Activated CD4-positive, alpha-beta T cell treated with anti-CD3 and anti-CD28 coated beads, Interleukin-2, Interleukin-4, amounts not matched to agents 100 ng/mL and 50 ng/mL, durations not matched to agents 16 hours and 8 hours (primary cell): ENCODE measurements at places on chromosomes 7 and 10.
A peak's percentile ranks its signal among the peaks of the same experiment; 100 is the strongest.

GRCh38 chr10:119812684-119813083, 60.0 kb downstream of the MCMBP start:
- no peak for DNase-seq

DNA sequence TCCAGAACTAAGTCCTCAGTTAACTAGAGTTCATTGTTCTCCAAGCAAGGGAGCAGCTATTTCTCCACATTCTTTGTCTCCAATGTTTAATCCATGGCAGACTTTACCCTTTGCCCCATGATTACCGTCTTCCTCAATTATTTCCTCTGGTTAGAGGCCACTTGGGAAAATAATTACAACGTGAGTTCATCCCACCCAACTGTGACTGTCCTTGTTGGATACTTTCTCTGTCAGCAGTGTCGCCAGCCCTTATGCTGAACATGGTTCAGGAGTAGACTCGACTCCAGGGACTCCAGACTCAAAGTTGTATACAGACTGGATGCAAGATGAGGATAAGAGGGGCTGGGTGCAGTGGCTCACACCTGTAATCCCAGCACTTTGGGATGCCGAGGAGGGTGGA, 17.1 kb upstream of the SEPHS1 start:
- no peak for DNase-seq

DNA sequence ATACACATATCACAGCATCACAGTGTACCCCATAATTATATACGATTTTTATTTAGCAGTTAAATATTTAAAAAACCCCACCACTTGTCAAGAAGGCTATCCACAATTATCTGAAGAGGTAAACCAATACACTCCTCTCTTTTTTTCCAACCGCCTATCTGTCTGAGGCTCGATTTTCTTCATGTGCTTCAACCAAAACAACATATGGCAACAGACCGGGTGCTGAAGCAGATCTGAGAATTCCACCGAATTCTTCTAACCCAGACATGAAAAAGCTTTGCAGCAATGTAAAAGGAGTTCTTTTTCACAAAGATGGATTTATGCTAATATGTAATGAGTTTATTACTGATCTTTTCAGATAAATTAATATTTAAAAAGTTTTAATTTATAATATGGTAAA, 132.4 kb upstream of the RHEB start:
- no peak for DNase-seq

GRCh38 chr7:88003581-88003980, 69.5 kb downstream of the ADAM22 start:
- no peak for DNase-seq

DNA sequence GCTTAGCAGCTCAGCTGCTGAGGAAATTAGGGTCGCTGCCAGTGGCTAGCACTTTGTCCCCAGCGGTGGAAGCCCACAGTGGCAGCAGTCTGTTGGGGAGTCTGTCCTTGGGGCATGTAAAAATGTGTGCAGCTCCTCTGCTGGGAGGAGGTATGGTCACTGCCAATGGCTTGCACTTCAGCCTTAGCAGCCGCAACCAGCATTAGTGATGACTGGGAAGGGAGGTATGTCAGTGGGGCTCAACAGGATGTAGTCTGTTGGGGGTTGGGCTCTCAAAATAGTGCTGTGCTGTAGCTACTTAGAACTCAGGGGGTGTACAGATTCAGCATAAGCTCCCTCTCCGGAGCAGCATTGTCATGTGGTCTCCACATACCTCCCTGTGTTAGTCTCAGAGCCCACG, 189.9 kb downstream of the ZEB1 start:
- no peak for DNase-seq

DNA sequence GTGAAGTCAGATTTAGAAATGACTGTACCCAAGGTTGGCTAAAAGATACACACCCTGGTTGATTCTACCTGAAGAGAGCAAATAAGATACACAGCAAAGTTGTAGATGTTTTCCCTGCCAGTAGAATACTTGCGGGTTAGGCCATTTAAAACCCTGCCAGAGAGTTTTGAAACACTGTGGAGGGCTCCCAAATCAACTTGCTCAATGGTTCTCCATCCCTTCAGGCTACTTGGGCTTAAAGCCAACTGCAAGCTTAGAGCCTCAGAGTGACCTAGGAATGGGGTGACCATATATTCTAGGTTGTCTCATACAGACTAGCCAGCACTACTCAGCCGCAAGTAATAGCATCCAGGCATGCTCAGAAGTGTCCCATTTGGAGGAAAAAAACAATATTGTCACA, 10.0 kb downstream of the CAV1 start:
- no peak for DNase-seq

DNA sequence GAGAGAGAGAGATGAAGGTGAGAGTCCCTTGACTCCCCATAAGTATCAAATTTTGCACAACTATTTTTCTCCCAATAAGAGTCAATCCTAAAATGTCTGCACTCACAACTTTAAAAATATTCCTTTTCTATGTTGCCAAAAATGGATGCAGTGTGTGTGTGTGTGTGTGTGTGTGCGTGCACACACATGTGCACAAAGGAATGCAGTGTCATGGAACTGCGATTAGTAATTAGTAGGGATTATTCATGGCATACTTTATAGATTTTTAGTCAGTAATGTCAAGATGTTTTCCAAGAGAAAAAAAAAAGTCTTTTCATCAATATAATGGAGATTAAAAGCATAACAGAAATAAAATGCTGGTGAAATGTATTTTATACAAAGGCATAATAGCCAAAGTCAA, 179.1 kb upstream of the LRRTM3 start:
- no peak for DNase-seq

GRCh38 chr7:140881507-140882228, 43.1 kb downstream of the BRAF start:
- DNase-seq, result peak; percentile 49

DNA sequence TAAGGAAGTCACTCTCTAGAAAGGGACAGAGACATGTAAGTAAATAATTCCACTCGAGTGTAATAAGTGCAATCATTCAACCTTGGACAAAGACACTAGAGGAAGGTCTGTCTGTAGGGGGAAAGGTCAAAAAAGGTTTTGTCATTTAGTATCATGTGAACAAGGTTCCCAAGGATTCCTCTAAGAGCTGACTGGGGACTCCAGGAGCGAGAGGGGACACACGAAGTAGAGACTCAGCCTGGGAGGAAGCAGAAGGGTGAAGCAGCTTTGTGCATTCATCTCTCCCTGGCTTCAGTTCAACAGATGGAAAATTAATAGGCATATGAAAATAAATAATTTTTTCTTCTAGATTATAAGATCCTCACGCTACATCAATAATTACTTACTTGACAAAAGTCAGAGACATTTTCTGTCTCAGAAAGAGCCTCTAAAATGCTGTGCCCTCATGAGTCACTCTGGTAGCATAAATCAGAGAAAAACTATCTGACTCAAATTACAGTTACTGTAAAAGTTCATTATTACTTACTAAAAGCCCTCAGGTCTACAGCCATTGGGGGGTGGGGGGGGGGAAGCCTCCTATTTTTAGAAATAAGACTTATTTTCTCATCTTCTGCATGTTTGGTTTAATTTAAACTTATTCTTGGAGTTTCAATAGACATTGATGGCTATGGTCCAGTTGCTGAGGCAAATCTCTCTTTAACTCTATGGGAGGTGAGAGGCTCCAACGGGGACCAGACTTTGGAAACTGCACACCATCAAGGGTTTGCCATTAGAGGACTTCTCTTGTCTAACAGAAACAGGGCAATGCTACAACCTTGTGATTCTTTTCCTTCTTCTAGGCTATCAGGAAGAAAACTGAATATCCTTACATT, 275.1 kb upstream of the KLF14 start:
- DNase-seq, result peak; percentile 77
